ENCODE measurements at places on chromosomes 5 and 9.
A peak's percentile ranks its signal among the peaks of the same experiment; 100 is the strongest.

DNA sequence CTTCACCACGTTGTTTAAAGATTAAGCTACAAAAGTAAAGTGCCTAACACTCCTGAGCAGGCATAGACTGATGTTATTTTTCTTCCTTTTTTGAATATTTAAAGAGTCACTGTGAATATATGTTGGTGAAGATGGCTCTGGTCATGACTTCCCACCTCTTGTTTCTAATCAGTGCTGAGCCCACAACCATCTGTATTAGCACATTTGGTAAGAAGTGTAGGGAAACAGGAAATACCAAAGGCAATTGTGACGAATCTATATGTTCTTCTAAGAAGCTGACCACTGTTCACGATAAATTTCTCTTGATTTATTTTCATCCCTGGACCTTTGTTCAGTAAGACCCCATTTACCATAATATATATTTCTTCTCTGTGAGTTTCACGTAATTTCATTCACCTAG lies 108.3 kb upstream of the PCA3 start:
- DNase-seq: no peak

- no peak for DNase-seq
These were observed 44.6 kb upstream of the ADRB2 start for GRCh38 chr5:148781766-148782165.

- no peak for DNase-seq
These were observed 200.2 kb downstream of the PLK2 start for GRCh38 chr5:58259685-58260152.

DNA sequence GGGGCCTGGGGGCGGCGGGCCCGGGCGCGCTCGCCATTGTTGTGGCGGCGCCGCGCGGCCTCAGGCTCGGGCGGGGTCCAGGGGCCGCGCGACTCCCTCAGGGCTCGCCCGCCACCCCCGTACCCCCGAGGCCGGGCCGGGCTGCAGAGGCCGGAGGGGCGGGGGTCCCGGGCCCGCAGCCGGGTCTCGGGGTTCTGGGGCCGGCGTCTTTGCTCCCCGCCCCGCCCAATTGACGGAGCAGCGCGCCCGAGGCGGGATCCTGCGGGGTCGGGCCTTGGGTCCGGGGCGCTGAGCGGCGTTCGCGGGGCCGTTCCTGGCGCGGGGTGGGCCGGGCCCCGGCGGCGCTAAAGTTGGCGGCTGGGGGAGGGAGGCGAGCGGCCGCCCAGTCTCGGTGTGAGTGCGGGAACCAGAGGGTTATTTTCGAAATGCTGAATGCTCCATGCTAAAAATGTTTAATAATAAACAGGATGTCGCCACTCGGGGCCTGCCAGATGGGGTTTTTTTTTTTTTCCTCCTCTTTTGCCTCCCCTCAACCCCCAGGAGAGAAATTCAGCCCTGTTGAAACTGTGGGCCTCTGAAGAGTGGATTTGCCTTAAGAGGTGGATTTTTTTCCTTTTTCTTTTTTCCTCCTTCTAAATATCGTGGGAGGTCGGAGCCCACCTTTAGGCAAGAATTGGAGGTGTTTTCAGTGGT lies 724 bp downstream of the PRRC2B start:
- DNase-seq: peak; percentile 64

DNA sequence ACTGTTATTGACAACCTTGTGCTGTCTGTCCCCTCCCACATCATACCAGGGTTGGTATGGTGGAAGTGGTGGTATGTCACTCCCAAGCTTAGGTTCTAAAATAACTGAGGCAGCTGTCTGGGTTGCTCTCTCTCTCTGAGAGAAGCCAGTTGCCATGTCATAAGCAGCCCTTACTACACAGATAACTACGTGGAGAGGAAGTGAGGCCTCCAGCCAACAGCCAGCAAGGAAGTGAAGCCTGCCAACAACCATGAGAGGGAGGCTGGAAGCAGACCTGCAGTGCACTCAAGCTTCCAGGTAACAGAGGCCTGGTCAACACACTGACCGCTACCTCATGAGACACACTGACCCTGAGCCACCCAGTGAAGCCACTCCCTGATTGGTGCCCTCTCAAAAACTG lies 18.6 kb downstream of the CTNNAL1 start:
- peak; percentile 53 for DNase-seq

DNA sequence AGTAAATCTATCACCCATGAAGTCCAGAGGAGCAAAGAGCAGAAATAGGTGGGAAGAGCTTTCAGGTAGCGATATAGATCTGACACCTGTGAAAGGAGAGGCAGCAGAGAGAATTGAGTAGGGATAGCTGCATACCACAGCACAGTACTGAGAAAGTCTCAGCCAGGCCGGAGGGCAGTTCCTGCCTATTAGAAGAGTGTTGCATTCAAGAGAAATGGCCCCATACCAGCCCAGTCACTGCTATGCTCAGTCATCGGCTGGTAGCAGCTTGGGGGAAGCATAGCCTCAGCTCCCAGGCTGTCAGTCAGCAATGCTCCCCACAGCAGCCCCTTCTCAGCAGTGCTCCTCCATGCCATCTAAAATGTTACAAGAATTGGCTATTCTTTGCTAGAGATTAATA lies 285.1 kb upstream of the CDH6 start:
- DNase-seq: no peak

DNA sequence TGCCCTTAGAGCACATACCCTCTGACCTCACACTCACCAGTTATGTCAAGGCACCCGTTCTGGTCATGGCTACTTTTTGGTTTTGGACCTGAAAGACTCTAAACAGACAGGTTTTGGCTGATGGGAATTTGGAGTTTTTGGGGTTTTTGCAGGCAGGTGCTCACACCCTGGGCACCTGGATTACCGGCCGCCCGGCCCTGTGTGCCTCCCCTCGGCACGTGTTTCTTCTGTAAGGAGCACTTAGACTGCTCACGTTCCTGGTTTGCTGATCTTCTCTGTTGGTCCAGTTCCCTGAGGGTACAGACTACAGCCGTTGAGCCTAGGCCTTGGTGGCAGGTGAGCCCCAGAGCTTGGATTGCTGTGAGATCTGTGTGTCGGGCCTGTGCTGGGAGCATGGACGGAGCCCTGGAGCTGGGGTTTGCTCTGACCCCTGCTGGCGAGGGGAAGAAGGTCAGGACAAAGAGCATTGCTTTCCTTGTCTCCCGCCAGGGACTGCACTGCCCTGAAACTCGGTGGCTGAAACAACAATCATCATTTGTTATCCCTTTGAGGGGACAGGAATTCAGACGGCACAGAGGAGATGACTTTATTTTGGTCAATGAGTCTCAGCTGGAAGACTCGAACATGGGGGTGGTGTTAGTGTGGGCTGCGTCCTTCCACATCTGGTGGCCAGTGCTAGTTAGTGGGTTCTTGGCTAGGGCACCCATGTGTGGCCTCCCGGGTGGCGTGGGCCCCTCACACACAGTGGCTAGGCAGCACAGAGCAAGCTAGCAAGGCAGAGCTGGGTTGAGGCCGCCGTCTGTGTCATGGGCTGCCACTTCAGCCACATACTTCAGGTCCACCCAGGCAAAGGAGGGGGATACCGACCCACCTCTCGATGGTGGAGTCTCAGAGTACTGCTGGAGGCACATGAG lies 76.4 kb downstream of the EHMT1 start:
- peak; percentile 76 for DNase-seq

DNA sequence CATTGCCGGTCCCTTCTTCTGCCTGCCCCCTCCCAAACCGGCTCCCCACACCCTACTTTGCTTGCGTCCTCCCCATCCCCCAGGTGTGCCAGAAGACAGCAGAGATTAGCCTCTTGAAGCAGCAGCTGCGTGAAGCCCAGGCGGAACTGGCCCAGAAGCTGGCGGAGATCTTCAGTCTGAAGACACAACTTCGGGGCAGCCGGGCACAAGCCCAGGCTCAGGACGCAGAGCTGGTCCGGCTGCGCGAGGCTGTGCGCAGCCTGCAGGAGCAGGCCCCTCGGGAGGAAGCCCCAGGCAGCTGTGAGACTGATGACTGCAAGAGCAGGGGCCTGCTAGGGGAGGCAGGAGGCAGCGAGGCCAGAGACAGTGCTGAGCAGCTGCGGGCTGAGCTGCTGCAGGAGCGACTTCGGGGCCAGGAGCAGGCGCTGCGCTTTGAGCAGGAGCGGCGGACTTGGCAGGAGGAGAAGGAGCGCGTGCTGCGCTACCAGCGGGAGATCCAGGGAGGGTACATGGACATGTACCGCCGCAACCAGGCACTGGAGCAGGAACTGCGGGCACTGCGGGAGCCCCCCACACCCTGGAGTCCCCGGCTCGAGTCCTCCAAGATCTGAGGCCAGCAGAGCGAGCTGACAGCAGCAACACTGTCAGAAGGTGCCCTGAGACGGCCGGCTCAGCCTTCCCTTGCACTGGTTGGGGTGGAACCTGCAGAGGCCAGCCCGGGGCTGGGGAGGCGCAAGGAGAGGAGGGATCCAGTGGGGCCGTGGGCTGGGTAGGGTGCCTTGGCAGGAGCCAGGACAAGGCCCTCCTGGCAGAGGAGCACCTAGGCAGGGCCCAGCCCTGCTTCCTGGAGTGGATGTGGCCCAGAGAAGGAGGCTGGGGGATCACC lies 8.3 kb downstream of the N4BP3 start:
- DNase-seq: no peak

All from psoas muscle (tissue), 8 donors.